Stimulated activated CD4-positive, alpha-beta T cell treated with anti-CD3 and anti-CD28 coated beads, Interleukin-4, amount 100 ng/mL, for 4 hours (primary cell): ENCODE measurements at places on chromosomes 1 and 21.

GRCh38 chr21:44628707-44629391, 2.0 kb downstream of the KRTAP10-9 start:
- DNase-seq = no peak

GRCh38 chr1:62022382-62022983, 172.2 kb upstream of the L1TD1 start:
- no peak for DNase-seq

DNA sequence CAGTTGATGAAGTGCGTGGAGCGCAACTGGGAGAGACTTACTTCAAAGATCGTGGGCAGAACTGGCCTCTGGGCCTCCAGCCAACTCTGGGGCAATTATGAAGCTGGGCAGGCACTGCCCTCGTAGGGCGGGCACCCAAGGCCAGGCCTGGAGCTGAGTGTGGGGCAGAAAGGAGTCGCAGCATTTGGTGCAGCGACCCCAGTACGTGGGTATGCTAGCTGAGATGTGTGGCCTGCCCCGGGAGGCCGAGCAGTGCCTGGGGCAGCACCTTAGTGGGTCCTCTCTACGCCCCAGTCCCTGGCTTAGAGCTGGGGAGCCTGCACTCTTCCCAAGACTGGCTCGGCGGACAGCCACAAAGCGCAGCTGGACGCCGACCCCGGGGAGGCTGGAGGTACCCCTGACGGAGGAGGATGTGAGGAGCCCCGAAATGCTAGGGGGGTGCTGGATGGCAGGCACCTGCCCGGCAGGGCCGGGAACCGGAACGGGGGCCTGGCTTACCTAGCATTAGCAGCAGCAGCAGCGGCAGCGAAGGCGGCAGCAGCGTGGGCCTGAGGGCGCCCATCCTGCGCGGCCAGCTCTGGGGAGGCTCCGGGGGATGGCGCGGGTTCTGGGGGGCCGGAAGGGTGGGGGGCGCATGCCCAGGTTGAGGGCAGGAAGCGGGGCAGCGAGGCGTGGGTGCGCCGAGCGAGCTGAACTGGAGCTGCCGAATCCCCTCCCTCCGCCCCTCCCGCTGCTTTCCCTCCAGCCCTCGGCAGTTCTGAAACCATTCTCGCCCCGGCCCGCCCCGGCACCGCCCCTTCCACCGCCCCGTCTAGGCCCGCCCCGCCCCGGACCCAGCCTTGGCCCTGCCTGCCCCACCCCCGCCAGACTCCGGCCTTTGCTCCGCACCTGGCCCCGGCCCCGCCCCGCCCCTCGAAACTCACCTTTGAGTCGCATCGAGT, at the start of gene IGSF8:
TSS of gene IGSF8 (minus strand) at position 709 of the 941 bp plus-strand sequence. CDS start at position 562, 147 bp downstream.
- DNase-seq = peak; percentile 94

GRCh38 chr1:198519639-198520501, 20.6 kb downstream of the ATP6V1G3 start:
- DNase-seq = no peak

DNA sequence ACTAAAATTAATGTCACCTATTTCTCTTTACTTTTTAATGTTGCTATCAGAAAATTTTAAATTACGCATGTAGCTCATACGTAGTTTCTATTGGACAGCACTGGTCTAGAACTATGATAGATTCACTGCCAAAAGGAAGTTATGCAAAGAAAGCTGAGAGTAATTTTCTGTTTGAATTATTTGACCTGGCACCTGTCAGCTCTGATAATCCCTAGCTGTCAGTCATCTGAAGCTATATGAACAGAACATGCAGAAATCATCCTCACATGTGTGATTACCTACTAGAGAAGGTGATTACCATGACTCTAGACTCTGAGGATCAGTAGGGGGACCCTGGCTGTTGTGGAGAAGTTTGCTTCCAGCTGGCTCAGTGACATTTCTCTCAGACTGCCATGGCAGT, 40.8 kb downstream of the F5 start:
- no peak for DNase-seq

GRCh38 chr1:235077571-235078479, 50.8 kb downstream of the TOMM20 start:
- no peak for DNase-seq

- DNase-seq = no peak
Measured at GRCh38 chr1:211386921-211387320, 60.3 kb downstream of the TRAF5 start.

- no peak for DNase-seq
Measured at GRCh38 chr1:88519156-88519555, 164.9 kb upstream of the PKN2 start.

DNA sequence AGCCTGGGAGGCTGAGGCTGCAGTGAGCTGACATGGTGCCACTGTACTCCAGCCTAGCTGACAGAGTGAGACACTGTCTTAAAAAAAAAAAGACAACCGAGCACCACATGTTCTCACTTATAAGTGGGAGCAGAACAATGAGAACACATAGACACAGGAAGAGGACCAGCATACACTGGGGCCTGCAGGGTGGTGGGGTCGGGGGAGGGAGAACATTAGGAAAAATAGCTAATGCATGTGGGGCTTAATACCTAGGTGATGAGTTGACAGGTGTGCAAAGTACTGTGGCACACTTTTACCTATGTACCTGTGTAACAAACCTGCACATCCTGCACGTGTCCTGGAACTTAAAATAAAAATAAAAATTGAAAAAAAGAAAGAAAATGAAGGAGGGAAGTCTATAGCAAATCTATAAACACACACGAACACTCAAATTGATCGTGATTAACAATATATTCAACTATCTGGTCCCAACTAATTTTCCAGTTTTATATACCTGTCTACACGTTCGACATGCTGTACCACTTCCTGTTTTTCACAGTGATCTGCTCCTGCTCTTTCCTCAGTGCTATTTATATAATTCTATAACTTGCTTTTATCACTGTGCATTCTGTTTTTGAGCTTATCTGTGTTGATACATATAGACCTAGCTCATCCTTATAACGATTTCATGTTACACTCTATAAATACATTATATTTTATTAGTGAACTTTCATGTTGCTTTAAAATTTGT, 27.2 kb downstream of the AK5 start:
- DNase-seq = no peak

DNA sequence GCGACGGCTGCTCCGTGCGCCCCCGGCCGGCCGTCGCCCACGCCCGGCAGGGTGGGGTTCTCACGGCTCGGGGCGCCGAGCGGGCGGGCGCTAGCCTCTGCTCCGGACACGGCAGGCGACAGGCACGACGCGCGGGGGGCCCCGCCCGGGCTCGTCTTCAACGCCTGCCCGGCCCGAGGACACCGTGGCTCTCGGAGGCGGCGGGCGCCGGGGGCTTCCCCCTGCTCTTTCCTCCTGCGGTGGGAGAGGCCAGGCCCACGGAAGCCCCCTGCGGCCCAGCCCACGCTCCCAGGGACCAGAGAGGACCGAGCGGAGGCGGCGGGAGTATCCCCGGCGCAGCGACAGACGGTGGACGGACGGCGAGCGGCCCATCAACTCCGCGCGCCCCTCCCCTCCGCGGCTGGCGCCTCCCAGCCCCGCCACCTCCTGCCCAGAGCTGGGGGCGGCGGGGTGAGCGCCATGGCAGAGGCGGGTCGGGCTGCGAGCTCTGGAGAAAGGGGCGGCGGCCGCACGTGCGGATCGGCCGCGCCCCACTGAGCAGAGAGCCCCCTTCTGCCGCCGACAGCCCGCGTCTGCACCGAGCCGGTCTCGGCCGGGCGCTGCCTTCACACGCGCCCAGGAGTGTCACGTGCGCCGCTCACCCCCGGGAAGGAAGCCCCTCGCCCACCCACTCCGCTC, at the start of the genes SHE and TDRD10:
TSS of gene SHE (minus strand) at position 347 of the 678 bp plus-strand sequence. CDS start 386 bp downstream, outside the sequence.
TSS of gene TDRD10 (plus strand) at position 154 of the 678 bp plus-strand sequence. CDS start 4,685 bp downstream, outside the sequence.
- peak; percentile 13 for DNase-seq

DNA sequence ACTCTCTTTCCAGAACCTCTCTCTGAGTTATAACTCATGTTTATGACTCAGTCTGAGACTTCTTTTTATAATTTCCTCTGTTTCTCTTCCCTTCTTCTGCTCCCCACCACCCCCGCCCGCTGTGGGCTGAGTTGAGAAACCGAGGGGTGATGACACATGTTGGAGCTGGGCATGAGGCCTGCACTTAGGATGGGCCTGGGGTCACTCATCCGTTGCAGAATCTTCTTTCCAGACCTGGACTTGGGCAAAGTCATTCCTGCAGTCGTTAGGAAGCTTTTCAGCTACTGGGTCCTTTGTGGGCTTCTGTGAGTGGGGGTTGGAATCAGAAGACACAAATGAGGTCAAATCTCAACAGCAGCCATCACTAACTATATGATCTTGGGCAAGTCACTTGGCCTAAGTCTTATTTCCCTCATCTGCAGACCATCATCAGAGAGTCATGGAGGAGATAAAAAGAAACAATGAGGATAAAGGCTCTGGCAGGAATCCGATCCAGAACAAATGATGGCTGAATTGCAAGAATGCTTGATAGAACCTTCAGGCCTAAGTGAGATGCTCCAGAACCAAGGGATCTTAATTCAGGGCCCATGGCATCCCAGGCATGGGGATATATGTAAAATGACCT, 53.4 kb downstream of the RPS6KA1 start:
- DNase-seq = peak; percentile 66

DNA sequence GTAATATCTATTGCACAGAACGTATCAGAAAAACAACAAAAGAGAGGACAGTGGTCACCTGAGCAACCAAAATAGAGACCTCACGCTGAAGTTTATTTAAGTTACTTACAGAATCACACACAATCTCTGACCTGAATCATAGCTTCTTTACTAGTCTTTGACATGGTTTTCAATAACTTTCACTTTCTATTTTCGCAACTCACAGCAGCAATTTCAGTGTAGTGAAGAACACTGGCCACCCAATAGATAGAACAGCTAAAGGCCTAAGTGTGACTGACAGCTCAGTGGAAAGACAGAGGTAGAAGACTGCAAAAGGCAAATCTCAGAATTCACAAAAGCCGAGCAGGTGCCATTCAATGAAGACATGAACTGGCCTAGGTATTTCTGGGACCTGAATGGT, 435.6 kb upstream of the CHRM3 start:
- no peak for DNase-seq
